NCI-H82 (cell line): ENCODE measurements at places on chromosomes 3 and 15.

DNA sequence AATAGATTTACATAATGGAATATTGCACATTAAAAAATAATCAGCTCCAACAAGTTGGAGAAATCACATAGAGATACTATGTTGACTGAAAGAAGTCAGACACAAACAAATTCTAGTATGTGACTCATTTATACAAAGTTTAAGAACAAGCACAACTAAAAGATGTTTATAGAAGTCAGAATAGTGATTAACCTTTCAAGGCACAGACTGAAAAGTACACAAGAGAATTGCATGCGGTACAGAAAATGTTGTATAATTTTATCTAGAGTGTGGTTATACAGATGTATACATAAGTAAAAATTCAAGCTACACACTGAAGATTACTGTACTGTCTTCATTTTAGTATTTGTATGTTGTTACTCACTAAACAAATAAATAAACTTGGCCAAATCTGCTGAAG is 19.3 kb upstream of the ATOSA start:
- no peak for DNase-seq

DNA sequence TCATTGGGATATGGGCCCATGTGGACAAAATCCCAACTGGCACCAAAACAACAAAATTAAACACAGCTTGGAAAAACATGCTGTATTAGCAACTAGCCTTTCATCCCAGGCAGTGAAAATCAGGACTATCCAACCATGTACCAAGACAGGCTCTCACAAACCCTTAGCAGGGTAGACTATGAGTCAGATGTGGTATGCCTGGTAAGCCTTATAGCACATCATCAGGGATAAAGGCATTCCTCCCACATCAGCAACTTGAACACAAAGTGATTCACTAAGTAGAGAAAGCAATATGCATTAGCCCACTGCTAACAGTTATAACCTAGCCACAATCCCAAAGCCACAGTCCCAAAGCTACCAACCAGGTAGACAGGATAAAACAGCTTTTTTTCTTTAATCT is 8.0 kb downstream of the CEP152 start:
- DNase-seq: peak; percentile 31

- DNase-seq: no peak
Observed at GRCh38 chr15:43169888-43170287, 15.3 kb upstream of the CCNDBP1 start.

DNA sequence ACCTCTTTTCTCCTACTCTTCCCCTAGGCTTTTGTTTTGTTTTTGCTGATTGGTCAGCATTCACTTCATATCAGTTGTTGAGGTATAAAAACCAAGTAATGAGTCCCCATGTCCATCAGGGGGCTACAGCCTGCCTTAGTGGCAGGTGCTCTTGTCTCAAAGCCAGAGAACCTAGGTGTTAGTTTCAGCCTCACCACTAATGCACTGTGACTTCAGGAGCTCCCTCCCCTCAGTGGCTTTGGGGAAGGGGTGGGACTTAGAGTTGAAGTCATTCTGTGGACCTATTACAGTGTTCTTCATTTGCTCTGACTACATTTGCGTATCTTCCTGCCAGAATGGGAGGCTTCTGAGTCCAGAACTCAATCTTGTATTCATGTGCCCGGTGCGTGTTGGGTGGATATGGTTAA is 41.6 kb downstream of the NR2C2 start:
- DNase-seq: peak; percentile 23

DNA sequence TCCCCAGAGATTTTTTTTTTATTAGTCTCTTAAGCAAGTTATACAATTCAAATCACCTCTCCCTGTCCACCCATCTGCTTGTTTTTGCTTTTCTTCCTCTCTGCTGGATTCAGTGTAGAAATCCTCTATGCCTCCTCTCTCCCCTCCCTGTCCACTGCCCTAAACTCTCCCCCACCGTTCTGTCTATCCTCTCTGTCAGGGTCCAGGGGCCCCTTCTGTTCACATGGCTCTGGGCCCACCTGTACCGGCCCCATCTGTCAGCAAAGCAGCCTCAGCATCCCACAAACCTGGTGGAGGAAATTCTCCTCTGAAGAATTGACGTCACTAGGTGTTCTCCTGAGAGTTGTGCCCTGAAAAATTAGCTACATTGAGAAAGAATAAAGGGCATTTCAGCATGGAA is 137.6 kb upstream of the CMC1 start:
- no peak for DNase-seq

- no peak for DNase-seq
Observed at GRCh38 chr3:69092030-69092516, 7.3 kb downstream of the ARL6IP5 start.

- no peak for DNase-seq
Observed at GRCh38 chr3:141945726-141946485, 69.5 kb downstream of the ATP1B3 start.

DNA sequence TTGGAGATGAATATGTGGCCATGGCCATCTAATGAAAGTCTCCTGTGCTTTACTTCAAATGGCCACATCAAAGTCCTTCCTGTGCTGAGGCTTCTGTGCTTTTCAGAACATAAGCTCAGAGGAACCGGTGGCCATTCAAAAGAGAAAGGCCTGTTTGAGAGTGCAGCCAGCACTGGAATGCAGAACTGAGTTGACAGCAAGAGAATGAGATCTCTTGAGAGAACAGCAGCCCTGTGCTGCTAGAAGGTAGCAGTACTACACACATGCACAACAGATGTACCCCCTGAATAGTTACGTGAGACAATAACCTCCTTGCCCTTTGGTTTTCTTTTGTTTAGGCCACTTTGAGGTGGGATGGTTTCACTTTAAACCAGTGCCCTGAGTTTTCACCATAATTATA is 292.5 kb downstream of the PTPRG start:
- no peak for DNase-seq

GRCh38 chr3:146780251-146780650 is 175.1 kb upstream of the PLSCR5 start:
- DNase-seq: no peak

DNA sequence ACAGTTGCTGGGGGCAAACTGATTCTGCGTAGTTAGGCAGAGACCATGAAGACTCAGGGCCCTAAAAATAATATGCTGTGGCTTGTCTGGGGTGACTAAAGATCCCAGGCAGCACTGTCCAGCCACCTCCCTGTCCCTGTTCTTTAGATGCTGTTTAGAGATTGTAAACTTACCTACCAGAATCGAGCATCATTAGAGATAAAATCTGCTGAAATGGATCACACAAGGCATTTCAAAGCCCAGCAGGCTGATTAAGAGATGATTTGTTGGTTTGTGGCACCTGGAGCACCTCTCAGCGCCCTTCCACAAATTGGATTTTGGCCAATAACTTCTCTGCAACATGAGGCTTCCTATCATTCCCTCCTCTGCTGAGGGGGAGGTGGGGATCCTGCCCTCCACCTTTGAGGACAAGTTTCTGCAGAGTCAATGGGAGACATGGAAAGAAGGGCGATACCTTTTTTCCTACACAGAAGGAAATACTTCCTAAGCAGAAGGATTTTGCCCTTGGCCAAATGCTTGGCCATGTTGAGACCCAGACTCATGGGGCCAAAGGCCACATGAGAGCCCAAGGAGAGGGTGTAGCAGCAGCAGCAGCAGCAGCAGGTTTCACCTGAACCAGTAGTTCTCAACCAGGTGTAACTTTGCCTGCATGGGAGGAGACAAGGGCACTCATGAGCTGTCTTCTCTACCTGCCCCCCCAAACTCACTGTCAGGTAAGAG is 37.5 kb downstream of the SEMA5B start:
- peak; percentile 86 for DNase-seq

- no peak for DNase-seq
Observed at GRCh38 chr3:115693868-115694267, 70.6 kb downstream of the GAP43 start.

GRCh38 chr3:53114011-53114400 is 16.2 kb downstream of the RFT1 start:
- DNase-seq: peak; percentile 85

GRCh38 chr15:32833379-32833821 is 115.6 kb downstream of the GREM1 start:
- no peak for DNase-seq

GRCh38 chr3:69848113-69848512 is 108.8 kb downstream of the MITF start:
- DNase-seq: no peak

DNA sequence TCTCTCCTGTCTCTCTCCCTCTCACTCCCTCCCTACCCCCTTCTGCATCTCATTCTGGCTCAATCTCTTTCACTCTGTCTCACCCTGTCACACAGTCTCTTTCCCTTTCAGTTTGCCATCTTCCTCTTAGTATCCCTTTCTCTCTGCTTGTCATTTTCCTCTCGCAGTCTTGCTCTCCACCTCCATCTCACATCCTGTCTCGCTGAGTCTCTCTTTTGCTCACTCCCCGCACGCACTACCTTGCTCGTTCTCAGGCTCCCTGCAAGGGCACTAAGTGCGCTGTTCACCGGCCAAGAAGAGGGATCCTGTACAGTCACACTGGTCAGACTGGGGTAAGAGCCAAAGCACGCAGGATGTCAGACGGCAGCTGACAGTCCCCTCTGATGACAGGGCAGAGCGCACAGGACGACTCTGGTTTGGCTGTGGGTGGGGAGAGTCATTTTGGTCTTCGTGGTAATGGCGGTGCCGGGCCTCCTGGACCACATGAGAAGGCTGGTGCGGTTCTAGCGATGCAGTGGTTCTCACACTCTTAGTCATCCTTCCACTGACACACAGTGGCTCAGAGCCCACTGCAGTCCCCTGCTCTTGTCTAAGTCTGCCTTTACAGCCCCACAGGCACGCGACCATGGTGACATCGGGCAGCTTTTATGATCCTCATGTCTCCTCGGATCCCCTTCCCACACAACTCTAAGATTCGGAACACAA is 356.8 kb downstream of the FOXP1 start:
- DNase-seq: no peak

GRCh38 chr3:126527006-126527405 is 3.1 kb downstream of the CHST13 start:
- no peak for DNase-seq

DNA sequence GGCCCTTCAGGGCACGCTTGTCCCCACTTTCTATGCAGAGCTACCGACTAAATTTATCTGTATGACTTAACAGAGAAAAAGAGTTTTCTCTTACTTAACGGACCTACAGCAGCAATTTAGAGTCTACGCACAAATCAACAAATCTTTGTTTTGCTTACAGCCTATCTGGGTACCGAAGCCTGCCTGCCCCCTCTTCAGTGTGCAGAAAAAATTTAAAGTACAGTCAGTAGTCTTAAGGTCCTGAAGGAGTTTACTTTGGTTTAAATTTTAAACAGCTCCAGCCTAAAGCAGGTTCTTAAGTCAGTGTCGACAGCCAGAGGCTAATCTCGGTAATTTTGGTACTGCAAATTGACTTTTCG is 570 bp downstream of the SACM1L start:
- no peak for DNase-seq

GRCh38 chr15:82108489-82109078 is 62.8 kb upstream of the MEX3B start:
- peak; percentile 72 for DNase-seq

DNA sequence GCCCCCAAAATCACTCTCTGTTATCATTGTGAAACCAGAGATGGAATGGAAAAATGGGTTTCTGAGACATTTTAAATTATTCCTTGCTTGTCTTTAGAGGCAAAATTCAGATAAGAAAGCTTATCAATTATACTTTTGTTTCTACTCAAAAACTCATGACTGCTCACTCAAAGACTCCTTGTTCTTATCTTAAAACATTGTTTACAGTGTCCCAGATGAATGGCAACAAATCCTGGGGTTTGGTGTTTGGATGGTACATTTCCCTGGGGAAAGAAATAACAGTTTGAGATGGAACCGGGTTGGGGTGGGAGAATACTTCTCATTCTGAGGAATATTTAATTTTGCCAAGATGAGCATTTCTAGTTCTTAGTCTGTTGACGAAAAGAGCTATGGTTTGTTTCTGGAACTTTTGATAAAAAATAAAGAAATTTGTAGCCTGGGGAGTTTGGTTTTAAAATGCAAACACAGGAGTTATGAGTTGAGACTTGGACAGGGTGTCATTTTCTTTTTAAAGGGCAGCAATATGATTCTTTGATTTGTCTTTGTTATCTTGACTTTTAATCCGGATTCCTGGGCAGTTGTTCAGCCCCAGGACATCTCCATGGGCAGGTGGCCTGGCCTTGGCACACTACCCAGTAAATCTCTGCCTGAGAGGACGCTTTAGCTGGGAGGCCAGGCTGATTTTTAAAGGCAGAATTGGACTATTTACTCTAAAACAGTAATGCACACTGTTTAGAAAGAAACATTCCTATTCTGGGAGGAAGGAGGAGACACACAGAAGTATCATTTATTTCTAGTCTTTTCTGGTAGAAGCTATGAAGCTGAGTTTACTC is 32.4 kb downstream of the BTD start:
- DNase-seq: no peak

- peak; percentile 49 for DNase-seq
Observed at GRCh38 chr3:112303764-112304325, 9.8 kb upstream of the SLC9C1 start.

GRCh38 chr15:27705056-27705455 is 394.1 kb downstream of the OCA2 start:
- peak; percentile 90 for DNase-seq

DNA sequence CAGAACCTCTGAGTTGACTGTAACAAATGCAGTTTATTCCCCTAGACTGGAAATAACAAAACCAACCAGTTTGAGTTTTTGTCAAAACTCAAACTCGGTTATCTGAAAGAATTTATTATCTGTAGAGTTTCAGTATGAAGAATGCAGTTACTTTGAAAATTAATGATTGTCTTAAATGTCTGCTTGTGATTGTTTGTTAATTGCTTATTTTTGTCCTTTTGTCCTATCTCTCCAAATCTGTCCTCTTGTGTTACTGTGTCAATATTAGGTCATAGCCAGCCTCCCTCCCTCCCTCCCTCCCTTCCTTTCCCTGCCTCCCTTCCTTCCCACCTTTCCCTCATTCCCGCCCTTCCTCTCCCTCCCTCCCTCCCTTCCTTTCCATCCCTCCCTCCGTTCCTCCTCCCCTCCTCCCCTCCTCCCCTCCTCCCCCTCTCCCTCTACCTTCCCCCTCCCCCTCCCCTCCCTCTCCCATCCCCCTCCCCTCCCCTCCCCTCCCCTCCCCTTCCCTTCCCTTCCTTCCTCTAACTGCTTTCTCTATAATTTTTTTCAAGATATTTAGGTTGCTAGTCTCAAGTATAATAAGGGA is 153.5 kb downstream of the FNDC3B start:
- no peak for DNase-seq
